ENCODE measurements at places on chromosomes 2 and 18. TPM values are rescaled to one million over a fixed set of nuclear protein-coding genes. Genes with fewer than 3 reads are reported as not detected.
A peak's percentile ranks its signal among the peaks of the same experiment; 100 is the strongest.

DNA sequence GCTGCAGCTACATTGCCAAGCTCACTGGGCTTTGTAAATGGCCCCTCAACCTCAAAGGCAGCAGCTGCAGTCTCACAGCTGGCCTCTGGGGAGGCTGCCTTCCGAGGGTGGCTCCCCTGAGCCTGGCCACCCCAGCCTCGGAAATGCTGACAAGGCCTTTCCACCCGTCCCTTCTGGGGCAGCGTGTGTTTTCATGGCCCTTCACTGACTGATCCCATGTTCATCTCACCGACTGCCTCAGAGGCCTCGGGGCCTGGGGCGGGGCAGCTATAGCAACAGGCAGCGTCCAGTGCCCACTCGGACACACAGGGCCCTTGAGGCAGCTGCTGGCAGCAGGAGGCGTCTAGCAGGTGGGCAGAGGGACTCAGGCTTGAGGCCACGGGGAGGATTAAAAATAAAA is 149.7 kb downstream of the GLI2 start:
- H3K27ac ChIP-seq, result no peak overlapping the region
- no peak overlapping the region for H3K4me3 ChIP-seq
- peak; percentile 32 for DNase-seq
- H3K4me1 ChIP-seq, result peaks cover 8% of the 10 kb centered on the region
- H3K27me3 ChIP-seq, result peaks cover 46% of the 10 kb centered on the region

GRCh38 chr2:149049142-149049541 is 10.6 kb downstream of the LYPD6B start:
- H3K4me3 ChIP-seq, result no peak overlapping the region
- no peaks in the 10 kb centered on the region for H3K4me1 ChIP-seq
- DNase-seq, result no peak
- H3K36me3 ChIP-seq, result no peaks in the 10 kb centered on the region

GRCh38 chr2:239401881-239402233 is 1.0 kb upstream of the HDAC4 start:
- H3K27ac ChIP-seq, result peak overlapping the region; percentile 100
- no peaks in the 10 kb centered on the region for H3K36me3 ChIP-seq
- peaks cover 3% of the 10 kb centered on the region for H3K4me1 ChIP-seq
- H3K27me3 ChIP-seq, result no peaks in the 10 kb centered on the region

GRCh38 chr18:35511833-35512232 is 14.1 kb upstream of the INO80C start:
- no peak overlapping the region for H3K4me3 ChIP-seq
- no peak for DNase-seq
- peaks cover 21% of the 10 kb centered on the region for H3K4me1 ChIP-seq
- no peak overlapping the region for H3K27ac ChIP-seq
- H3K27me3 ChIP-seq, result no peaks in the 10 kb centered on the region

GRCh38 chr2:105814291-105814940 is 69.7 kb downstream of the NCK2 start:
- H3K4me3 ChIP-seq, result no peak overlapping the region
- 0 out of 3 replicates have a peak, but pooled peaks cover 5% of the 10 kb centered on the region for H3K36me3 ChIP-seq
- no peak overlapping the region for H3K27ac ChIP-seq

DNA sequence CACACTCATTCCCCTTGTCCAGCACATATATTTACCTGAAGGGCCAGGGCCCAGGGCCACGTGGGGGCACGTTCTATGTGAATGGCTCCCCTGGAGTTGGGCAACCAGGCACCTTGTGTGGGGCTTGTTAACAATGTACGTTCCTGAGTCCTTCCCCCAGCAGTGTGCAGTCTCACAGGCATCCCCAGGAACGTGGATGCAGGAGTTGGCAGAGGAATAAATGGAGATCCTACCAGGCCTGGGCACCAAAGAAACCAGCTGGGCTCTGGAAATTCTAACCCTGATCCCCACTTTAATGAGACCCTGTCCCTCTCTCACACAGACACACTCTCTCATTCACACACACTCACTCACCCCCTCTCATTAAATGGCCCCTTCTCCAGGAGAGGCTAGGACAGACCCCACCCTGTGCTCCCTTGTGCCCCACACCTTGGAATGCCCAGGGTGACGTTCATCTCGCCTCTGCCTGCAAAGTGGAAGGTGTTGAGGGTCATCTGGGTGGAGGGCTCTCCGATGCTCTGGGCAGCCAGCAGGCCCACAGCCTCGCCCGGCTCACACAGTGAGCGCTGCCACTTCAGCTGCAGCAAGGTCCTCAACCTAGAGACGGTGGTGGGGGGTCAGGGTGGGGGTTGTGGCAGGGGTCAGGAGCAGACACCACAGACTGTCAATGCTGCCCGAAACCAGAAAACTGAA is 65.6 kb downstream of the POLR1A start:
- H3K4me1 ChIP-seq, result peaks cover 8% of the 10 kb centered on the region
- DNase-seq, result no peak
- no peak overlapping the region for H3K27ac ChIP-seq
- H3K4me3 ChIP-seq, result no peak overlapping the region
- no peaks in the 10 kb centered on the region for H3K27me3 ChIP-seq

The ACADL gene
- total RNA-seq, result not detected

The ACMSD gene
- total RNA-seq, result not detected

The NDUFV2 gene
- 302 TPM for total RNA-seq

The MALT1 gene
- total RNA-seq, result 0.42 TPM
